A549 treated with GW870086 at 1 μM for 4 hours (cell line): ENCODE measurements at places on chromosomes 5 and 9. TPM values are rescaled to one million over a fixed set of nuclear protein-coding genes. Genes with fewer than 3 reads are reported as not detected.

Gene TLE1
- total RNA-seq: 92.0 to 101 TPM (median 96.8 TPM) in 5 replicates

Gene PLAC8L1
- 0.26 TPM in 1 of 5 replicates, not detected in the others for total RNA-seq

Gene ZBTB34
- 3.0 to 4.1 TPM (median 3.8 TPM) in 5 replicates for total RNA-seq

Gene ZNF462
- 4.3 to 4.6 TPM (median 4.5 TPM) in 5 replicates for total RNA-seq

Gene DRD1
- total RNA-seq: 0.13 to 0.23 TPM (median 0.17 TPM) in 5 replicates

Gene PCDHB4
- total RNA-seq: 0.03 to 0.11 TPM (median 0.08 TPM) in 3 of 5 replicates, not detected in the others

Gene ASPN
- total RNA-seq: not detected in 5 replicates

Gene LAMC3
- 1.5 to 3.2 TPM (median 2.1 TPM) in 5 replicates for total RNA-seq

Gene LVRN
- total RNA-seq: 0.06 to 0.08 TPM (median 0.07 TPM) in 3 of 5 replicates, not detected in the others

Gene PHYHD1
- total RNA-seq: 0.48 TPM in 1 of 5 replicates, not detected in the others
